ENCODE measurements at places on chromosomes 7 and 10. TPM values are rescaled to one million over a fixed set of nuclear protein-coding genes. Genes with fewer than 3 reads are reported as not detected.
A peak's percentile ranks its signal among the peaks of the same experiment; 100 is the strongest.

The GNG11 gene
- 7.7 TPM for total RNA-seq

The VSTM4 gene
- total RNA-seq = 1.1 TPM

The GJD4 gene
- total RNA-seq = not detected

The GSAP gene
- total RNA-seq = 4.1 TPM

DNA sequence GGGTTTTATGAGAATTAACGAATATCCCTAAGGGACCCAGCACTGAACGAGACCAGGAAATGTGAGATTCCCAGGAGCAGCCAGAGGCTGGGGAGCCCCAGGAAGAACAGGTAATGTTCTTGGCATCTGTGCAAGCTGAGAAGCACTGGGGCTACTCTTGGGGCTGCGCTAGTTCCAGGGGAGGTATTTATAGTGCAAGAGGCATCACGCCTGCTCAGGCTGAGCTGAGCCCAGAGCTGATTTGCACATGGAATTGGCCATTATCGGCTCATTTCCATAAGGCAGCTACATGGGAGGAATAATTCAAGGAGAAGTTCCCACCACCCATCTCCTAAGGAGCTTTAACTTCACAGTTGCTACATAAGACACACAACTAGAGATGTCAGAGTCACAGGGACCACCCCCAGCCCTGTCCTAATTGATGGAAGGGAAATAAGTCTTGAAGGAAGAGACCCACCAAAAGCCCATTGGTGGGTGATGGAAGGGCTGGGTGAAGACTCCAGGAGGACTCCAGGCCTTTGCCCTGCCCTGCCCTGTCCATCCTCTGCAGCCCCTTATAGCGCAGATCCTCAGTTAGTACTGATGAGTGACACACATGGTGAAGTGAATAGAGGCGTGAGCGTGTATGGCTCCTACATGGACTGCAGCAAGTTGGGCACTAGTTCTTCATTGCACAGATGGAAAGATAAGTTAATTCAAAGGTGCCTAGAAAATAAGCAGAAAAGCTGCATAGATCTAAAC, 178.9 kb downstream of the GRID1 start:
- DNase-seq = no peak
- no peaks in the 10 kb centered on the region for H3K36me3 ChIP-seq
- H3K4me3 ChIP-seq = no peak overlapping the region

- no peak overlapping the region for H3K27ac ChIP-seq
- H3K27me3 ChIP-seq = peaks cover 2% of the 10 kb centered on the region
- DNase-seq = no peak
- no peaks in the 10 kb centered on the region for H3K36me3 ChIP-seq
- no peaks in the 10 kb centered on the region for H3K4me1 ChIP-seq
- no peak overlapping the region for H3K4me3 ChIP-seq
Observed at GRCh38 chr10:46222364-46222935, 64.3 kb upstream of the ANTXRL start.

DNA sequence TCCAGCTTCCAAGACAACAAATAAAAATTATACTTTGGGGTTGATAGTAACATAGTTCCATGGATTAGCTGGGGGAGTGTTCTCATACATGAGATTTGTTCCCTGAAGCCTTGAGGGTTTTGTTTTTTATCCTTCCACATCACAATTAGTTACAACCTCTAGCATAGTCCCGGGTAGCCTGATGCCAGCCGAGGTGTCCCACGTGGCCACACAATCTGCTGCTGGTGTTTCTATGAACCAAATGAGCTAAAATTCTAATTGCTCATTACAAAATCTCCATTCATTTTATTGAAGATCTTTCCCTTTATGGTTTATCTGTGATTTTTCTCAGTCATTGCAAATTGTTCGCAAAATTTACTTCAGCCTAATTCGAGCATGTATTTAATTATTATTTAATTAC, 84.7 kb downstream of the CACNA2D1 start:
- H3K4me3 ChIP-seq = no peak overlapping the region
- no peaks in the 10 kb centered on the region for H3K27me3 ChIP-seq
- no peak for DNase-seq
- H3K27ac ChIP-seq = no peak overlapping the region

- peak; percentile 32 for DNase-seq
- no peaks in the 10 kb centered on the region for H3K27me3 ChIP-seq
- H3K4me3 ChIP-seq = no peak overlapping the region
- no peaks in the 10 kb centered on the region for H3K4me1 ChIP-seq
- peak overlapping the region; percentile 13 for H3K27ac ChIP-seq
Observed at GRCh38 chr10:124983321-124983720, 41.4 kb downstream of the ZRANB1 start.

- H3K27ac ChIP-seq = no peak overlapping the region
- no peak for DNase-seq
- no peaks in the 10 kb centered on the region for H3K27me3 ChIP-seq
- H3K4me3 ChIP-seq = no peak overlapping the region
Observed at GRCh38 chr7:51878865-51879264, 562.3 kb upstream of the COBL start.

DNA sequence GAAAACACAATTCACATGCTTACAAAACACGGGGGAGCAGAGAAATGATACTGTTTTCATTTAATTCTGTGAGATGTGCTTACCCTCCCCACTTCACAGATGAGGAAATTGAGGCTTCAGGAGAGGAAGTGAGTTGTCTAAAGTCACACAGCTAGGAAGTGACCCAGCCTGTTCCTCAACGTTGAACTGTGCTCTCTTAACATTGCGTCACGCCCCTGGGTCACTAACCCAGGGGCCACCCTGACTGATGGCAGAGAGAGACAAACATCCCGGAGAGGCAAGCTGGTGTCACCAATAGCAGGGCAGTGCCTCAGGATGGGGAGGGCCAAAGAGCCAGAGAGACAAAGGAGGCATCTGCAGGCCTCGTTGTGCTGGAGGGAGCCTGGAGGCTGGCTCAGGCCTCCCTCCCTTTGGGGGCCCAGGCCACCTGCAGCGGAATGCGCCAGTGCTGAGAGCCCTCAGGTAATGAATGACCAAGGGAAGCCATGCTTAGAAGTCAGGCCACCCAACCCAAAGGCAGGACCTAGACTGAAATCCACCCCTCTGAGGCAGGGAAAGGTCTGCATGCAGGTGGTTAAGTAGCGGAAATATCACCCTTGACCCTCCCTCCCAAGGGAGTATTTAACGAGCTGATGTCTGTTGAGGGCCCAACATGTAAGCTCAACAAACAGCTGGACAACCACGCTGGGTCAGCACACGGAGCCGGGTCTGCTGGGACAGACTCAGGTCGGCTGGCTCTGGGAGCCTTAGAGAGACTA, 81.3 kb downstream of the C10orf105 start:
- no peaks in the 10 kb centered on the region for H3K4me1 ChIP-seq
- no peak for DNase-seq
- no peak overlapping the region for H3K4me3 ChIP-seq
- no peaks in the 10 kb centered on the region for H3K36me3 ChIP-seq
- H3K27me3 ChIP-seq = peaks cover 22% of the 10 kb centered on the region

DNA sequence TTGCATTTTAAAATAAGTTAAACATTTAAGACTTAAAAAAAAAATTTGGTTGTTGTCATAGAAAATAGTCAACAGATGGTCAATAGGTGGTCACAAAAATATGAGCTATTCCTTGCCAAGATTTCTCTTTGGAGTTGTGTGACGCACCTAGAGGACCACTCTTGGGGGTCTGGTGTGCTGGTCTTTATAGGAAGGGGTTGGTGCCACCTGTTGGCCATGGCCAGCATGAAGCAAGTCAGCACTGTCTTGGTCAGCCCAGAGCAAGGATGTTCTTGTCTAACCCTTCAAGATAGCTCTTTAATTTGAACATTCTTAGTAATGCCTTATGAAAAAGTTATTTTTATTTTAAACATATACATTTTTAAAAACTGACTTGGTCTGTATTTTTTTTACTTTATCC, 267.9 kb upstream of the CNTNAP2 start:
- H3K4me1 ChIP-seq = no peaks in the 10 kb centered on the region
- DNase-seq = no peak
- no peaks in the 10 kb centered on the region for H3K36me3 ChIP-seq

DNA sequence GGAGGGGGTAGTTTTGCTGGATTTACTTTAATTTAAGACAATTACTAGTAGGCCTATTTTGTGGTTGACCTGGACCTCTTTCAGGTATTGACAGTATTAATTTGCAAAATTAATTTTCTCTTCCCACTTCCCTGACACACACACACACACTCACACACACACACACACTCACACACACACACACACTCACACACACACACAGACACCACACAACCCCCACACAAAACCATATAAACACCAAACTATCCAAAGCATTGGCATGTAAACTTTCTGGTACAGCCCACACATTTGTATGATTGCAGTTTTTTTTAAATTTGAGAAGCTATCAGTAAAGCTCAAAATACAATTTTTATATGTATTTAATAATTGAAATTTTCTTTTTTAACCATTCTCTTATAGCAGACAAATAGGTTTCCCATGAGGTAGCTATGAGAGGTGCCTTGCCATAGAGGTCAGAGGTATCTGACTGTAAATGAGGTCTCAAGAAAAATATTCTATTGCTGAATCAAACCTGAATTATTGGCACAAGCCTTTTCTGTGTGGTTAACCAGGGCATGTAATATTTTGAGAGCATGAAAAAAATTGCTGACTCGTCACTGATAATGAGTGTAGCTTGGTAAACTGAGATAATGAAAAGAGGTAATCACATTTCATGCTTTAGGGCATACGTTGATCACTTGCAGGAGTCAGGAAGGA, 306.5 kb downstream of the GATA3 start:
- H3K4me3 ChIP-seq = no peak overlapping the region
- peak; percentile 82 for DNase-seq
- H3K27me3 ChIP-seq = no peaks in the 10 kb centered on the region
- H3K4me1 ChIP-seq = peaks cover 9% of the 10 kb centered on the region

DNA sequence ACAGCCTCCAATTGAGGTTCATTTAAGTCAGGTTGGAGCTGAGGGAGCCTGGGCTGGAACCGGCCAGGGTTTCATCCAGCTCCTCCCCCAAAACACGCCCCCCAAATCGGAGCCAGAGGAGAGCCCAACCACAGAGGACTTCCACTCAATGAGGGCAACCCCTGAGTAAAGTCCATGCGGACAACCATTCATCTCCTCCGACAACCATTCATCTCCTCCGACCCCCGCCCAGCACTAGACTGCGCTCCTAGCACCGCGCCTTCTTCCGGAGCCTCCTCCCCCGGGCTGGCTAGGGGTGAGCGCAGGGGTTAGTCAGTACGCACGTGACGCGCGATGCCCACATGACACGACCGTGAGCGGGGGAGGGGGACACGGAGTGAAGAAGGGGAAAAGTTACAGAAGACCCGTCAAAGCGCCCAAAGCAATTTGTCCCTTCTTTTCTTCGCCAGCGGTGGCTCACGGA, 1.4 kb downstream of the MAGI2 start:
- peak; percentile 52 for DNase-seq
- H3K27ac ChIP-seq = peak overlapping the region; percentile 65
- no peaks in the 10 kb centered on the region for H3K36me3 ChIP-seq

GRCh38 chr7:136050462-136050847, 73.3 kb upstream of the MTPN start:
- H3K4me3 ChIP-seq = no peak overlapping the region
- H3K4me1 ChIP-seq = no peaks in the 10 kb centered on the region
- no peak for DNase-seq
- no peak overlapping the region for H3K27ac ChIP-seq

DNA sequence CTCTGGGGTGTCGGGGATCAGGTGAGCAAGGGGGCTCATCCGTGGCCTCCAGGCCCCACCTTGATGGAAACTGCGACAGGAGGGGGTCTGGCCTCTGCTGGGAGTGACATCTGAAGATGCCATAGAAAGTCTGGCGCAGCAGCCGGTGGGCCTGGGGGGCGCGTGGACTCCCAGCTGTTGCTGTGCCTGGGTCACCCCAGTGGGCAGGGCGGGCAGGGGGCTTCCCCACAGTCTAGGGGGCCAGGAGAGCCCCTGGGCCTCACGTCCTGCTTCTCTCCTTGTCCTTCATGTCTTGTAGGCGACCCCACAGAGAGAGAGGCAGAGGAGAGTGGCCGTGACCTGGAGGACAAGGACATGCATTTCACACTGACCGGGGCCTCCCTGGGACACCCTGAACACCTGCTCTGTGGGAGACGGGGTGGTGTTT, 450.5 kb downstream of the DNAJB6 start:
- H3K27ac ChIP-seq = no peak overlapping the region
- no peak overlapping the region for H3K4me3 ChIP-seq
- H3K4me1 ChIP-seq = no peaks in the 10 kb centered on the region
- H3K36me3 ChIP-seq = no peaks in the 10 kb centered on the region
- H3K27me3 ChIP-seq = no peaks in the 10 kb centered on the region
- DNase-seq = no peak

- peak overlapping the region; percentile 19 for H3K4me3 ChIP-seq
- no peaks in the 10 kb centered on the region for H3K36me3 ChIP-seq
- peak; percentile 38 for DNase-seq
- H3K27me3 ChIP-seq = no peaks in the 10 kb centered on the region
- peak overlapping the region; percentile 99 for H3K27ac ChIP-seq
Observed at GRCh38 chr7:27678617-27679260, 16.1 kb upstream of the HIBADH start.

DNA sequence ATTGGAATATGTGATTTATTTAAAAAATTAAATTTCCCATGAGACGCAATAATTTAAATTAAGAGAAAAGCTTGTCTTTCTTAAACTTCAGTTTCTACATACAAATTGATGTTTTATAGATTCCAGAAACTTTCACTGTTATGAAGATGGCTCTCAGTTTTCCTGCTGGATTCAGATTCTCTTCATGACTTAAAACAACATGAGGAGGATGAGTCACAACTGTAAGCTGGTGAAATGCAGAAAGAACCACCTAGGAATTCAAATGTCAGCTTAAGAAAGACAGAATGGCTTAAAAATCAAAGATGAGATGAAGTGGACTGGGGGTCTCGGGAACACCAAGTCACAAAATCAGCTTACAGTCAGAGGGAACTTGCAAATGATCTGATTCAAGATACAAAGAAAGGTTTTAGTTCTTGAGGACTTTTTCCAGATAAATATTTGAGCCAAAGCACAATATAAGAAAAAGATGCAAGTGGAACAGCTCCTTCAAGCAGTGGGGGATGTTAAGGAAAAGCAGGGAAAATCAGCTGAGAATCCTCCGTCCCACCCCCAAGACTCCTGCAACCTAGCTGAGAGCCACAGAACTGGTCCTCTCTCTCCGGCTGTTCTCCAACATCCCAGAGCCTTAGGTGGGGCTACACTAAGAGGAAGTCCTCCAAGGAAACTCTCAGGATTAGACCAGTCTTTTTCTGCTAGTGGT, 279.8 kb downstream of the KCNMA1 start:
- peaks cover 24% of the 10 kb centered on the region for H3K4me1 ChIP-seq
- H3K36me3 ChIP-seq = no peaks in the 10 kb centered on the region
- no peaks in the 10 kb centered on the region for H3K27me3 ChIP-seq
- no peak overlapping the region for H3K4me3 ChIP-seq
- H3K27ac ChIP-seq = peak overlapping the region; percentile 67

GRCh38 chr7:138902161-138902560, 79.0 kb downstream of the KIAA1549 start:
- H3K27me3 ChIP-seq = no peaks in the 10 kb centered on the region
- H3K36me3 ChIP-seq = no peaks in the 10 kb centered on the region
- H3K4me3 ChIP-seq = no peak overlapping the region
- DNase-seq = no peak
- no peak overlapping the region for H3K27ac ChIP-seq

All from astrocyte (in vitro differentiated cells and primary cell).